T-cell (primary cell): ENCODE measurements at places on chromosomes 2 and 18.
A peak's percentile ranks its signal among the peaks of the same experiment; 100 is the strongest.

GRCh38 chr2:33933203-33933602, 334.1 kb upstream of the FAM98A start:
- H3K36me3 ChIP-seq, result no peaks in the 10 kb centered on the region
- no peak overlapping the region for H3K27ac ChIP-seq
- no peaks in the 10 kb centered on the region for H3K27me3 ChIP-seq
- no peak overlapping the region for H3K4me3 ChIP-seq
- H3K4me1 ChIP-seq, result no peaks in the 10 kb centered on the region

GRCh38 chr2:113213061-113213930, 39.5 kb downstream of the PSD4 start:
- peaks cover 29% of the 10 kb centered on the region for H3K27me3 ChIP-seq
- DNase-seq, result no peak
- no peaks in the 10 kb centered on the region for H3K36me3 ChIP-seq
- no peak overlapping the region for H3K4me3 ChIP-seq
- H3K4me1 ChIP-seq, result peaks cover 13% of the 10 kb centered on the region

- H3K4me3 ChIP-seq, result no peak overlapping the region
- no peaks in the 10 kb centered on the region for H3K36me3 ChIP-seq
- peaks cover 17% of the 10 kb centered on the region for H3K27me3 ChIP-seq
Measured at GRCh38 chr18:5464251-5464650, 79.5 kb downstream of the EPB41L3 start.

- H3K27me3 ChIP-seq, result no peaks in the 10 kb centered on the region
- no peak overlapping the region for H3K4me3 ChIP-seq
- no peak for DNase-seq
- no peak overlapping the region for H3K27ac ChIP-seq
- H3K4me1 ChIP-seq, result no peaks in the 10 kb centered on the region
- no peaks in the 10 kb centered on the region for H3K36me3 ChIP-seq
Measured at GRCh38 chr18:35641916-35642315, 60.4 kb downstream of the GALNT1 start.

DNA sequence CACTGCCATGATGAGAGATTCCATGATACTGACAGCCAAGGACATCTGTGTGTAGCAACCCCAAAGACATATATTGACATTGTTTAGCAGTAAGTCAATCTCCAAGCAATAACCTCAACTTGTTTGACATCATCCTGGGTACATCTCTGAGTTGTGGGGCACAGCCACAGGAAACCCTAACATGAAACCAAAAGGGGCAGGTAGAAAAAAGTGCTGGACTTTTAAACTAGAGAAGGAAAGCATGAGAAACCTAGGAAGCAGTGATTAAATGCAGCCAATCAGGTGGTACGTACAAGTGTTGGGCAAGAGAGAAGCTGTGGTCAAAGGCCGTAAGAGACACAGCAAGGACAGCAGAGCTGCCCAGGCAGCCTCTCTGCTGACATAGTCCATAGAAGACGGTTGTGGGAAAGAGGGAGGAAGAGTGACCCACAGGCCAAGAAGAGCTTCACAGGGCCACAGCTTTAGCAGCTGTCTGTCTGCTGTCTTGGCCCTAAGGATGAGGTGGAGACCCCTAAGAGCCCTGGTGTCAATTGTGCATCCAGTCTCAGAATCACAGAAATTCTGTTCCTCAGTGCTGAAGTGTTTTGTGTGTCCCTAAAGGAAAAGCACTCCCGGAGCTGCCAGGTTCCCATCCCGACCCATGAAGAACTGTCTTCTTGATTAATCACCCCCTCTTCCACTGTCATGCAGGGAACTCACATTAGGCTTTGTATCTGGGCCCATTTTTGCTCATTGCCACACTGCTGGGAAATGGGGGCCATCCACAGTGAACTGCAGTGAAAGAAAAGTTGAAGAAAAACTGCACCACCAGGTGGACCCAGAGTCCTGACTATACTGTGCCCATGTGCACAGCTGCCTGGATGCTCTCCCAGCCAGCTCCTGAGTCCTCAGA, 25.4 kb upstream of the CHN1 start:
- H3K36me3 ChIP-seq, result no peaks in the 10 kb centered on the region
- H3K27me3 ChIP-seq, result no peaks in the 10 kb centered on the region
- H3K27ac ChIP-seq, result no peak overlapping the region
- no peaks in the 10 kb centered on the region for H3K4me1 ChIP-seq

DNA sequence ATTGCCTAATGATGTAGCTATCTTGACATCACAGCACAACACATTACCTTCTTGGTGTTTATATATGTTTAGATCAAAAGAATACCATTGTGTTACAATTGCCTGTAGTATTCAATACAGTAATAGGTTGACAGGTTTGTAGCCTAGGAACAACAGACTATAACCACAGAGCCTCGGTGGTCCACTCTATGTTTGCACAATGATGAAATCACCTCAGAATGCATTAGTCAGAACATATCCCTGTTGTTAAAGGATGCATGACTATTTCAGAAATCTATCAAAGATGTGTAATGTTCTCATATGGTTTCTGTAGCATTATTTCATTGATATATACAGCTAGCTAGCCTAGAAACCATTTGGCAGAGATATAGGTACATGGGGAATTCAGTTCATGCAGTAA, 8.9 kb downstream of the METTL5 start:
- peaks cover 5% of the 10 kb centered on the region for H3K36me3 ChIP-seq
- H3K4me3 ChIP-seq, result no peak overlapping the region
- no peaks in the 10 kb centered on the region for H3K27me3 ChIP-seq
- DNase-seq, result no peak
- no peaks in the 10 kb centered on the region for H3K4me1 ChIP-seq

- no peak for DNase-seq
- no peak overlapping the region for H3K4me3 ChIP-seq
- no peaks in the 10 kb centered on the region for H3K4me1 ChIP-seq
- H3K27me3 ChIP-seq, result no peaks in the 10 kb centered on the region
Measured at GRCh38 chr2:23900541-23901322, 26.2 kb downstream of the ATAD2B start.

GRCh38 chr2:43005245-43005974, 213.0 kb upstream of the HAAO start:
- H3K36me3 ChIP-seq, result no peaks in the 10 kb centered on the region
- H3K27me3 ChIP-seq, result peaks cover 18% of the 10 kb centered on the region
- H3K27ac ChIP-seq, result no peak overlapping the region

DNA sequence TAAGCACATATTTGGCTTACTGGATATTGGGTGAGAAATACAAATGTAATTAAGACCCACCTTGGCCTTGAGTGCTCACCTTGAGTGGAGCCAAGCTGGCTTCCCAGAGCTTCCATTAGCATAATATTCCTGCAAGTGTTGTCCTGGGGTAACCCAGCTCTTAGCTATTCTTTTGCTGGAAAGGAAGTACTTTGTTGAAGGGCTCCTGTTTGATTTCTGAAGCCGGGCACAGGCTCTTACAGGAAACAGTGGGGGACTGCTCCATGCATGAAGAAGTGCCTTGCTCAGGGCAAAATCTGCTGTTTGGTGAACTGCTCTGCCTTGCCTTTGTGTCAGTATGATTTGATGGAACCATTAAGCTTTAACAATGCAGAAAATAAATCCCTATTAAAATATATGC, 325.4 kb downstream of the SMAD2 start:
- H3K4me1 ChIP-seq, result no peaks in the 10 kb centered on the region
- H3K27me3 ChIP-seq, result peaks cover 10% of the 10 kb centered on the region
- DNase-seq, result no peak

DNA sequence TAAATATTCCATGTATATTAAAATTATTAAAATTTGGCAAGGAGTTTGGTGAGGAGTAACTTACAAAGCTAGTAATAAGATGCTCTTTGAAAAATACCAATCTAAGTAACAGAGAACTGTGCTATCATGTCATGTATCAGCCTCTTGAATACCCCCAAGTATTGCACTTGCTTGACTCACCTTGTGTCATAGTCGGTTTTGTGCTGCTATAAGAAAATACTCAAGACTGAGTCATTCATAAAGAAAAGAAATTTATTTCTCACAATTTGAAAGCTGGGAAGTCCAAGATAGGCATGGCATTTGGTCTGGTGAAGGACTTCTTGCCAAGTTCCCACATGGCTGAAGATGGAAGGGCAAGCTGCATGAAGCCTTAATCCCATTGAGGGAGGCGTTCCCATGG, 179.2 kb downstream of the MEMO1 start:
- peaks cover 12% of the 10 kb centered on the region for H3K27me3 ChIP-seq
- H3K4me3 ChIP-seq, result no peak overlapping the region
- no peak for DNase-seq

GRCh38 chr2:98775146-98775986, 44.4 kb upstream of the MGAT4A start:
- no peaks in the 10 kb centered on the region for H3K36me3 ChIP-seq
- no peak for DNase-seq
- peaks cover 32% of the 10 kb centered on the region for H3K4me1 ChIP-seq
- peak overlapping the region; percentile 95 for H3K27ac ChIP-seq

GRCh38 chr2:119638246-119638645, 40.8 kb upstream of the TMEM177 start:
- no peak overlapping the region for H3K4me3 ChIP-seq
- no peak overlapping the region for H3K27ac ChIP-seq
- DNase-seq, result no peak
- H3K36me3 ChIP-seq, result no peaks in the 10 kb centered on the region
- no peaks in the 10 kb centered on the region for H3K27me3 ChIP-seq

DNA sequence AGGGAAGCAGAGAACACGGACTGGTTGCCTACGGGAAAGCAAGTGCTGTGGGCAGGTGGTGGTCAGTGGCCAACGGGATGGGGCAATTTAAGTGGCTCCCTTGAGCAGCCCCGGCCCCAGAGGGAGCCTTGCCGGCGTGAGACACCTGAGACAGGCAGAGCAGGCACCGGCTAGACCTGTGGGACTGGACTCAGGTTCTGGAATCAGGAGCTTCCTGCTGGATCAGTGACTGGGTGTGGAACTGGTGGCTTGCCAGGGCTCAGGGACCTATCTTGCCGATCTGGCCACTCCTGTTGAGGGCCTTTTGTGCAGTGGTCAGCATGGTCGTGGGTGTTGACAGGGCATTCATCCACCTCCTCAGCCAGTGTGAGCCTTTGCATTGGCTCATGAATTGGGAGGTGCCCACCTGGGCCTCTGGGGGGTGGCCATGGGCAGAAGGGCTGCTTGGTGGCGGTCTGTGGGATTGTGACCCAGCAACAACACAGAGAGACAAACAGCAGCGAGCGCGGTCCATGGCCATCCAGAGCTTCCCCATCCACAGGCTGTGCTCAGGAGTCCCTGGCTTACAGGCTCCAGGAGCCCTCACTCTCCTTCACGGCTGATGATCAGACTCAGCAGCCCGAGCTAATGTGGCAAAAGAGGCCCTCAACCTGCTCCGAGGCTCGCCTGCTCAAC, 85.4 kb upstream of the ZNF516 start:
- no peak for DNase-seq
- H3K27ac ChIP-seq, result no peak overlapping the region
- no peaks in the 10 kb centered on the region for H3K36me3 ChIP-seq
- no peaks in the 10 kb centered on the region for H3K4me1 ChIP-seq
- H3K4me3 ChIP-seq, result no peak overlapping the region
